ENCODE measurements at places on chromosomes 4 and X. TPM values are rescaled to one million over a fixed set of nuclear protein-coding genes. Genes with fewer than 3 reads are reported as not detected.
A peak's percentile ranks its signal among the peaks of the same experiment; 100 is the strongest.

DNA sequence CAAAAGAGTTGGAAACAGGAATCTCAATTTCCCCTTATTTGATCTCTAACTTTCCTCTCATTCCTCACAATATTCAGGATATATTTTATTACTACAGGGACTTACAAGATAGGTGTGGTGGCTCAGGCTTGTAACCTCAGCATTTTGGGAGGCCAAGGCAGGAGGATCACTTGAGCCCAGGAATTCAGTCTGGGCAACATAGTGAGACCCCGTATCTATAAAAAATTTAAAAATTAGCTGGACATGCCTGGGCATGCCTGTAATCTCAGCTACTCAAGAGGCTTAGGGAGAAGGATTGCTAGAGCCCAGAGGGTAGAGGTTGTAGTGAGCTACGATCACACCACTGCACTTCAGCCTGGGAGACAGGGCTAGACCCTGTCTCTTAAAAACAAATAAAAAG lies 200.4 kb downstream of the CAMK2D start:
- no peaks in the 10 kb centered on the region for H3K36me3 ChIP-seq
- H3K4me3 ChIP-seq: no peak overlapping the region
- H3K27me3 ChIP-seq: no peaks in the 10 kb centered on the region
- H3K27ac ChIP-seq: no peak overlapping the region

DNA sequence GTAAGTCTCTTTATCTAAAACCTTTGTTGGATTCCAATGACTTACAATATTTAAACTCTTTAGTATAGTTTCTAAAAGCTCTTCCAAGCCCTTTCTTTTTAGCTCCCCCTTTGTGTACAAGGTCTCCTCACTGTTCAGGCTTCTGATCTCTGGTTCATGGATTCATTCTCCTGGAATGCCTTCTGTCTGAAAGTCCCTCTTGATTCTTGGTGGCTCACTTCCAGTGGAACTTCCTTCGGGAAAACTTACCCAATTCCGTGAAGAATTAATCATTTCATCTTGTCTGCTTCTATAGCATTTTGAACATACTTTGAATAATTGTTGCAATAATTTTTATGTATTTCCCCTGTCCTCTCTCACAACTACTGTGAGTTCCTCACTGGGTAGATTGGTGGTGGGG lies 3.6 kb downstream of the ARHGAP24 start:
- no peak overlapping the region for H3K27ac ChIP-seq
- DNase-seq: peak; percentile 77
- H3K4me3 ChIP-seq: no peak overlapping the region
- no peaks in the 10 kb centered on the region for H3K36me3 ChIP-seq
- no peaks in the 10 kb centered on the region for H3K27me3 ChIP-seq

FNIP2 gene
- 29.9 TPM for polyA plus RNA-seq

DNA sequence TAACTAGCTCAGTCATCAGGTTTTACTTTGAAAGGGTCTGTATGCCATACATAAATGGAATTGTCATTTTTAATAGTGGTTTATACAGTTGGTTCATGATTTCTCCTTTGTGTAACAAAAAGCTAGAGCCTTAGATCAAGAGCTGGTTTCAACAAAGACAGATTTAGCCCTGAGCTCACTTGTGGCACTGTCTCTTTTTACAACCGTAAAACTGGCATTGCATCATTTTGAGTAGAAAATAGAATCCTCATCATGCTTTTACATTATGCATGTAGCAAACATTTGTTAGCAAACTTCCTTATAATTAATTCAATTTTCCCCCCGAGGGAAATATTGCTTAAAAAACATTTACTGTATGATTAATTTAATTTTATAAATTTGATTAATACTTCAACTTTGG lies 1871.5 kb downstream of the ARAP2 start:
- H3K27me3 ChIP-seq: no peaks in the 10 kb centered on the region
- DNase-seq: no peak
- peaks cover 6% of the 10 kb centered on the region for H3K4me1 ChIP-seq
- H3K36me3 ChIP-seq: no peaks in the 10 kb centered on the region
- no peak overlapping the region for H3K4me3 ChIP-seq

GRCh38 chrX:134396174-134396573 lies 63.8 kb upstream of the HPRT1 start:
- H3K27ac ChIP-seq: no peak overlapping the region
- H3K36me3 ChIP-seq: peaks cover 24% of the 10 kb centered on the region
- no peaks in the 10 kb centered on the region for H3K4me1 ChIP-seq
- H3K4me3 ChIP-seq: no peak overlapping the region
- DNase-seq: peak; percentile 10

GRCh38 chr4:37666625-37667071 lies 19.5 kb downstream of the RELL1 start:
- H3K4me1 ChIP-seq: peaks cover 44% of the 10 kb centered on the region
- no peaks in the 10 kb centered on the region for H3K36me3 ChIP-seq
- no peak overlapping the region for H3K27ac ChIP-seq

TMEM187 gene
- 12.9 TPM for polyA plus RNA-seq

CPLX1 gene
- polyA plus RNA-seq: not detected

AMBN gene
- not detected for polyA plus RNA-seq

DNA sequence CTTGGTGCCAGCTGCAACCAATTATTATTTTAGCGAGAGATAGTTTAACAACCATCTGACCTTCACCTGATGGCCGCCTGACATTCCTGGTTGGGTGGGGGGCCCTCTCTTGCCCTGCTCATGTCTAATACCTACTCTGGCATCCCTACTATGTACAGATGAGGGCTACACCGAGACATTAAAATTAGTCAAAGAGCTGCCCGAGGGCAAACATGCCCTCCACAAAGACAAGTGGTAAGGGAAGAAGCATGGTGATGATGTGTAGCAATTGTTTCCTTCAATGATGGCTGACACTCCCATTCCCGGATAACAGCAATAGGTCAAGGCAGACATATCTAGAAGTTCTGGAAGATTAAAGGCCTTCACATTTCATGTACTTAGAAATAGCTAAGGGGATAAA lies 49.6 kb downstream of the MAP7D3 start:
- DNase-seq: no peak
- no peak overlapping the region for H3K4me3 ChIP-seq
- H3K36me3 ChIP-seq: no peaks in the 10 kb centered on the region
- H3K4me1 ChIP-seq: no peaks in the 10 kb centered on the region

DNA sequence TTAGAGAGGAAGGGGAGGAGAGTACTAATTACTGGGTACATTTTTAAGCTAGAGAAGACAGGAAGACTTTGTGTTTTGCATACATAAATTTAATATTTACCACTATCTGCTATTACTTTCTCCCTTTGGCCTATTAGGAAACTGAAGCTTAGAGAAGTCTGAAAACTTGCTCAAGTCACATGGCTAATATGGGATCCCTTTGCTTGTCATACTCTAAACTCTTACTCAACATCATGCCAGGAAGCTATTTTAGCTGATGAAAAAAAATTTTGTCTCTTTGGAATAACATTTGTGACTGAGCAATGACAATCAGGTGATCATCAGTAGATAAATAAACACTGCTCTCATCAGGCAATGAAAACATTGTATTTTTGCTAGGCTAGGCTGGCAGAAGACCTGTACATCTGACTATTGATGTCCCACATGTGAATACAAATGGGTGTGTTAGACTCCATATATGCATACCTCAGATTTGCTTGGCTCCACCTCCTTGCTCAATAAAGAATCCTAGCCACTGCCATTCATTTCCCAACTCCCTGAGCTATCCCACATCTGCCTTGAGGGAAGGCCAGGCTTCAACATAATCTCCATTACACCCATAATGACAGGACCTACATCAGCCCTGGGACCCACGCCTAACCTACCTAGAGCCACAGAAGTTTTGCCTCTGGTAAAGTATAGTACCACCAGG lies 17.0 kb upstream of the DCLK2 start:
- no peaks in the 10 kb centered on the region for H3K36me3 ChIP-seq
- DNase-seq: no peak
- no peaks in the 10 kb centered on the region for H3K27me3 ChIP-seq
- no peak overlapping the region for H3K27ac ChIP-seq
- peaks cover 10% of the 10 kb centered on the region for H3K4me1 ChIP-seq

EIF4E gene
- polyA plus RNA-seq: 143 TPM

DNA sequence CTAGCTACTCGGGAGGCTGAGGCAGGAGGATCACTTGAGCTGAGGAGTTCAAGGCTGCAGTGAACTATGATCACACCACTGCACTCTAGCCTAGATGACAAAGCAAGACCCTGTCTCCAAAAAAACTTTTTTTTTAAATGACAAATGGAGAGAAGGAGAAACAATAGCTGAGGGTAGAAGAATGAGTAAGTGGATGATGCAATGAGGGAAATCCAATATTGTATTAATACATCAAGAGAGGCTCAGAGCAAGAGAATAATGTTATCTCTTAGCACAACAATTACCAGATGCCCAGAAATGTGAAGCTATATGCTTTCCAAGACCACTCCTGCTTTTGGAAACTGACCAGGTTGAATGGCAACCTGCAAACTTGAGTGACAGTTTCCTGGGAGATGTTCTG lies 19.9 kb upstream of the GPR173 start:
- H3K4me3 ChIP-seq: no peak overlapping the region
- no peak for DNase-seq
- H3K4me1 ChIP-seq: no peaks in the 10 kb centered on the region
- H3K36me3 ChIP-seq: no peaks in the 10 kb centered on the region
- H3K27ac ChIP-seq: no peak overlapping the region
- H3K27me3 ChIP-seq: no peaks in the 10 kb centered on the region

GRCh38 chr4:17173300-17173699 lies 274.9 kb upstream of the LDB2 start:
- H3K4me3 ChIP-seq: no peak overlapping the region
- no peaks in the 10 kb centered on the region for H3K36me3 ChIP-seq
- no peaks in the 10 kb centered on the region for H3K4me1 ChIP-seq

GRCh38 chr4:147550626-147551246 lies 66.5 kb upstream of the TMEM184C start:
- no peaks in the 10 kb centered on the region for H3K36me3 ChIP-seq
- no peaks in the 10 kb centered on the region for H3K4me1 ChIP-seq
- DNase-seq: no peak
- no peaks in the 10 kb centered on the region for H3K27me3 ChIP-seq
- H3K27ac ChIP-seq: no peak overlapping the region

GRCh38 chr4:83012200-83012686 lies 1.6 kb upstream of the LIN54 start:
- no peaks in the 10 kb centered on the region for H3K4me1 ChIP-seq
- H3K27ac ChIP-seq: peak overlapping the region; percentile 90
- H3K36me3 ChIP-seq: no peaks in the 10 kb centered on the region
- DNase-seq: no peak
- no peaks in the 10 kb centered on the region for H3K27me3 ChIP-seq
- peak overlapping the region; percentile 98 for H3K4me3 ChIP-seq

GRCh38 chrX:86805241-86805640 lies 657.0 kb downstream of the DACH2 start:
- no peaks in the 10 kb centered on the region for H3K4me1 ChIP-seq
- no peaks in the 10 kb centered on the region for H3K27me3 ChIP-seq
- no peak for DNase-seq

GRCh38 chr4:6153874-6154273 lies 46.5 kb downstream of the JAKMIP1 start:
- no peaks in the 10 kb centered on the region for H3K27me3 ChIP-seq
- H3K4me3 ChIP-seq: no peak overlapping the region
- no peaks in the 10 kb centered on the region for H3K4me1 ChIP-seq
- H3K27ac ChIP-seq: no peak overlapping the region
- peak; percentile 22 for DNase-seq

GRCh38 chr4:3874028-3874415 lies 107.8 kb downstream of the ADRA2C start:
- no peak for DNase-seq
- H3K27me3 ChIP-seq: peaks cover 75% of the 10 kb centered on the region
- H3K4me1 ChIP-seq: no peaks in the 10 kb centered on the region
- no peaks in the 10 kb centered on the region for H3K36me3 ChIP-seq
- no peak overlapping the region for H3K27ac ChIP-seq
- H3K4me3 ChIP-seq: no peak overlapping the region

DNA sequence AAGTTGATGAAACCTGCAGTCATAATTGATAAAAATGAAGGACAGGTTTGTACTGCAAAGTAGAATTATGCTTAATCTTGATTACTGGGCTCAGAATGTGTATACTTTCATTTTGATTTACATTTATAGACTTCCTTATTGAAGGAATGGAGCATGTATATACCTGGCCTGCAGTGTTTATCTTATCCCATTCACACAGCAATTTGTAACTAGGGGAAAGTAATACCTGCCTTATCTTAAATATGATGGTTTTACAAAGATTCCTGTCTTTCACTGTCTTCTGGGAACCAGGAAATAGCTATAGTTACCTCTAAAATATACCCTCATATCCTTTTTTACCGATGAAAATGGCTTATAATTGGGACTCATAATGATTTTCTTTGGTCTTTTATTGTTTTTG lies 29.7 kb downstream of the ADD1 start:
- no peak overlapping the region for H3K4me3 ChIP-seq
- H3K4me1 ChIP-seq: peaks cover 38% of the 10 kb centered on the region
- no peak overlapping the region for H3K27ac ChIP-seq
- H3K36me3 ChIP-seq: no peaks in the 10 kb centered on the region
- no peaks in the 10 kb centered on the region for H3K27me3 ChIP-seq
- no peak for DNase-seq

DNA sequence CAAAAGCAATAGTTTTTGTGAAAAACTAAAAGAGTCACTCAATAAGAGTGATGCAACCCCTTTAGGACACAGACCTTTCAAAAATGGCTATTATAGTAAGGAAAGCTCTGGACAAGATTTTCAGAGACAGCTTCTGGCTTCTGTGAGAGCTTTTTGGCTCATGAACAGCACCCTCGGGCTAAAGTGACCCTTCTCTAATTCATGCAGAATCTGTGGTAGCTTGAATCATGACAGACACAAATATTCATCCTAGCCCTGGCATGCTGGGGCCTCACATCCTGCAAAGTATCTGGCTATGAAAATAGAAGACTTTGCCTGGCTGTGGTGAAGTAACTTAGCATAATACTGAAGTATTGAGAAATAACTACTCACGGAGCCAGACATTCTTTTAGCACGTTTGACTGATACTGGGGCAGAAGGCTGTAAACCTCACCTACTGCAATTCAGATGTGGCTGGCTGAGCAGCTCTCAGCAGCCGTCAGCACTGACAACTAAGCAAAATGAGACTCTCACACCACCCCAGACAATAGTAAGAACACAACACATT lies 327.3 kb downstream of the MAPK10 start:
- no peaks in the 10 kb centered on the region for H3K27me3 ChIP-seq
- DNase-seq: peak; percentile 94
- peaks cover 22% of the 10 kb centered on the region for H3K4me1 ChIP-seq
- H3K4me3 ChIP-seq: no peak overlapping the region
- H3K27ac ChIP-seq: peak overlapping the region; percentile 54
- H3K36me3 ChIP-seq: no peaks in the 10 kb centered on the region

DNA sequence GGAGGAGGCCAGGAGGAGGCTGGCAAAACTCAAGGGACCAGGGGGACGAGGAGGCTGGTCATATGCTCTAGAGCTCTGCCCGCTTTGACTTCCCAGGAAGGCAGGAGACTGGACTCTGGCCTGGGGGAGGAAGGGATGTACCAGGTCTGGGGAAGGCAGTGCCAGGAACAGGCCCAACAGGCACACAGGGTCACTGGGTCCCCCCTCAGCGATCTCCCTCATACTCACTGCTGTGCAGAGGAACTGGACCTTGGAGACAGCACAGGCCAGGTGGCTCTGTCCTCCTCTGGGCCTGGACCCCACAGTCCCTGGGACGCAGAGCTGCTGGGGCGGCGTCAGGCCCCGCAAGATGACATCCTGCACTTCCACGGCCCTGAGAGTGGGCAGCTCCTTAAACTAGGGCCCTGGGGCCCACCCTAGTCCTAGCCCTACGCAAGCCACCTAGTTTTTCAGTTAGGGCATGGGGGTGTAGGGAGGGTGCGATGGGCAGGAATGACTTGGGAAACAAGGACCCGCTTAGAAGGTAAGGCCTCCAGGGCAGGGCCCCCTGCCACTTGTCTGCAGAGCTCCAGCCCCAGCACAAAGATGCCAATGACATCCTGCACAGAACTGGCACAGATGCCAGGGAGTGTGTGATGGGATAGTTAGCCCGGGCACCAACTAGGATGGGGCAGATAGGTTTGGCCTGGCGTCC lies 59.5 kb downstream of the HTRA3 start:
- H3K4me1 ChIP-seq: no peaks in the 10 kb centered on the region
- H3K27me3 ChIP-seq: no peaks in the 10 kb centered on the region
- H3K4me3 ChIP-seq: no peak overlapping the region
- H3K27ac ChIP-seq: no peak overlapping the region
- no peak for DNase-seq

All from cardiac muscle cell (in vitro differentiated cells and primary cell).